ENCODE measurements at places on chromosomes 2 and 18.

- DNase-seq = no peak
Measured at GRCh38 chr2:44786817-44787214, 154.7 kb upstream of the SIX3 start.

GRCh38 chr18:63971320-63972001, 1.6 kb downstream of the SERPINB8 start:
- DNase-seq = no peak

DNA sequence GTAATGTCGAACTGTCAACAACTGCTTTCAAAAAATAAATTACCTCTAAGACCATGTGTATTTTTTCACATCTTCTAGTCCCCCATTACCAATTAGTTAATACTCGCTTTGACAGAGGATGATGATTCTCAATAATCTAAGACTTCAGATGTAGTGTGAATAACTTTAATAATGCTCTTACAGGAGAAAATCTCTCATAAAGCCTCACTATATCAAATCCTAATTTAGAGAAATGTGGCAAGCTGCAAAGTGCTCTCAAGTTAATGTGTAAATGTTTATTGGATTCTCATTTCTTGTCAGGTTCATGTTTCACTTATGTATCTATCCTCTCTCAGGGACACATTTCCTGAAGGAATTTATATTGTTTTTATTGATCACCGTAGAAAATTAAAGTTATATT, 223.9 kb downstream of the CDH7 start:
- no peak for DNase-seq

- no peak for DNase-seq
Measured at GRCh38 chr2:197358931-197359330, 48.4 kb upstream of the ANKRD44 start.

GRCh38 chr2:65744477-65745200, 312.2 kb upstream of the SPRED2 start:
- no peak for DNase-seq
